H9 (cell line): ENCODE measurements at places on chromosomes 6 and 20.

GRCh38 chr20:11521476-11522365 is 396.0 kb upstream of the BTBD3 start:
- no peak for DNase-seq
- H3K36me3 ChIP-seq, result peaks cover 2% of the 10 kb centered on the region; the same call in 1 of the 3 replicates
- H3K27me3 ChIP-seq, result no peaks in the 10 kb centered on the region
- H3K4me3 ChIP-seq, result no peak overlapping the region
- no peaks in the 10 kb centered on the region for H3K4me1 ChIP-seq

DNA sequence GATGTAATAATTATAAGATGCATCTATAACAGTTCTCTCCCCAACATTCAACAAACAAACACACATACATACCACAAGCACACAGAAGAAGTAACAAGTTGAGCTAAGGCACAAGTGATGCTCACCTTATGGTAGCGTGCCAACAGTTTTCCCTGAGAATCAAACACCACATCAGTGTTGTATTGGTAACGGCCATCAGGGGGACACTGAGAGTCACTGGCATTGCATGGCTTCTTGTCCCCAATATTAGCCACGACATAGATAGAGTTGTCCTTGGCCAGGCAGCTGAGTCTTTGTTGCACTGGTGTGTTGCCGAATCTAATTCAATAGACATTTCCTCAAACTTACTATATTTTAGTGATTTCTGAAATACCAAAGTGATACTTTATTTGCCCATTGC is 14.8 kb upstream of the VNN1 start:
- H3K27me3 ChIP-seq, result no peaks in the 10 kb centered on the region

- peak overlapping the region; percentile 66 for H3K4me3 ChIP-seq
- H3K27ac ChIP-seq, result peak overlapping the region; percentile 13
- H3K27me3 ChIP-seq, result no peaks in the 10 kb centered on the region
- DNase-seq, result peak; percentile 78
These were observed 144.7 kb upstream of the ZNF217 start for GRCh38 chr20:53738039-53738944.

- DNase-seq, result peak; percentile 80
- H3K4me3 ChIP-seq, result 0 out of 2 replicates have a peak overlapping the region, but pooled peaks have one; percentile 7
- H3K36me3 ChIP-seq, result no peaks in the 10 kb centered on the region
- H3K27me3 ChIP-seq, result no peaks in the 10 kb centered on the region
- no peak overlapping the region for H3K27ac ChIP-seq
These were observed 55.0 kb downstream of the TRIM38 start for GRCh38 chr6:26017632-26017966.

DNA sequence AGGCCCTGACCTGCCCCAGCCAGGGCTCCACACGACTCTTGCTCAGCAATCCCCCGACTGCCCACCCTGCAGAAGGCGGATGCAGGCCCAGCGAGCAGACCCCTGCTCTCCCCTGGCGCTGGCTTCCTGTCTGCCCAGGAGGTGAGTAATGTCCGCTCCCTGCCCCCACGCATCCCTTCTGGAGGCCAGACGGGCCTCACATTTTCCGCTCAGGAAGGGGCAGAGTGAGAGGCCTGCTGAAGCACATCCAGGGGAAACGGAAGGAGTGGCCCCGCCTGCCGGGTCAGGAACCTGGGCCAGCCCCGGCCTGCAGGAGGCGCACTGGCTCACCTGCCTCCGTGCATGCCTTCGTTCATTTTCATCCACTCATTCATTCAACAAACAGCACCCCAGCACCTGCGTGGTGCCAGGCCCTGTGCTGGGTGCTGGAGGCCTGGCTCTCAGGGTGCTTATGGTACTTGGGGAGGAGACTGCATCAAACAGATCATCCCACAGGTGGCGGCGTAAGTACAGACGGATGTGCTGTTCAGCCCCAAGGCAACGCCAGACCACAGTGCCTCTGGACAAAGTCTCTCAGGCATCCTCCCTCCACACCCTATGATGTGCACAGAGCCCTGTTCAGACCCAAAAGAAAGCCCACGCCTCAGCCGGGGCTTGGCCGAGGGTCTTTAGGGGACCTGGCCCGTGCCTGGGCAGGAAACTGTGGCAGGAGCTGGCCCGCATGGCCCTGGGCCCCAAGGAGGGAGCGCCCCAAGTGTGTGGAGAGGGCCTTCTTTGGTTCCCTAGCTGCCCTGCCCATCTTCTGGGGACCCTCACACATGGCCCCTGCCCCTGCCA is 112.1 kb downstream of the ASXL1 start:
- H3K36me3 ChIP-seq, result peaks cover 22% of the 10 kb centered on the region
- H3K4me1 ChIP-seq, result no peaks in the 10 kb centered on the region; the same call in 1 of the 2 replicates
- no peak overlapping the region for H3K27ac ChIP-seq
- peak; percentile 85 for DNase-seq
- no peaks in the 10 kb centered on the region for H3K27me3 ChIP-seq

GRCh38 chr20:33119725-33120720 is 40.6 kb downstream of the BPIFB4 start:
- no peak overlapping the region for H3K27ac ChIP-seq
- DNase-seq, result no peak
- no peaks in the 10 kb centered on the region for H3K27me3 ChIP-seq
- H3K36me3 ChIP-seq, result peaks cover 4% of the 10 kb centered on the region; the same call in 1 of the 2 replicates
- no peaks in the 10 kb centered on the region for H3K4me1 ChIP-seq
- no peak overlapping the region for H3K4me3 ChIP-seq

GRCh38 chr20:48503166-48503815 is 324.5 kb downstream of the PREX1 start:
- no peak overlapping the region for H3K27ac ChIP-seq
- no peaks in the 10 kb centered on the region for H3K36me3 ChIP-seq
- no peak overlapping the region for H3K4me3 ChIP-seq
- no peaks in the 10 kb centered on the region for H3K27me3 ChIP-seq

DNA sequence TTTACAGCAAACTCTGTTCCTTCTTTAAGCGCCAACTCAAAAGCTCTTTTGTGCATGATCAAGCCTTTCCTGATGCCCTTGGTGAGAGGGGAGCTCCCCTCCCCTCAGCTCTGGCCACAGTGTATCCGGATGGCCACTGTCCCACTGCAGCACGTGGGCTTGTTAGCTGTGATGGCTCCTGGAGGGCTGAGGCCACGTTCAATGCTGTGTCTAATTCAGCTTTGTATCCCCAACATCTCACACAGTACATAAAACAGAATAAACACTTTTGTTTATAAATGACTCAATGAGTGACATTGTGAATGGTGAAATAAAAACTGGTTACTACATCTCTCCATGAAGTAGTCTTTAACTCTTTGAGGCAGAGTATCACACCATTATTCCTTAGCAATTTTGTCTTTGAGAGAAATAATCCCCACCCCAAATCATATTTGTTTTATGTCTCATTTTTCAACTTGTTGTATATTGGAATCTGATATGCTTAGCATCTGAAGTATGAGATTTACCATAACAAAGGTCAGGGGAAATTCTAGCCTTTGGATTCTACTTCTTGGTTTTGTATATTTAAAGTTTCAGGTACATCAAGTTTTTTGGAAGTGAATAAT is 44.5 kb downstream of the EDN1 start:
- H3K36me3 ChIP-seq, result peaks cover 2% of the 10 kb centered on the region
- no peaks in the 10 kb centered on the region; the same call in none of the 2 replicates for H3K4me1 ChIP-seq
- no peak overlapping the region for H3K4me3 ChIP-seq
- H3K27ac ChIP-seq, result no peak overlapping the region
- no peaks in the 10 kb centered on the region for H3K27me3 ChIP-seq
- no peak for DNase-seq

DNA sequence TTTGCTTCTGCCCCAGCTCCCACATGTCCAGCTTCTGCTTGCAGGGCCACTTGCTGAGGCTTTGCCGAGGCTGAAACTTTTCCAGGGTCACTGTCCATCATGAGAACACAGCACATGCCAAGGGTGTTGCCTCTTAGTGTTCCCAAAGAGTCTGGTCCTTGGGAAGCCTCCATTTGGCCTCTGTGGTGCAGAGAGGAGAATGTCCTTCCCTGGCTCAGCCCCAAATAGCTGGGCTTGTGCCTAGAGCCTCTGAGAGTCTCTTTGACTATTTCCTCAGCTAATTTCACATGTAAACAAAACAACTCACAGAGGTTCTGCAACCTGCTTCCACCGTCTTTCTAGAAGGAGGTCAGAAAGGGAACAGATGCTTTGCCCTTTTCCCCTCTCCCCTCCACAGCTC is 40.4 kb upstream of the RAB23 start:
- no peaks in the 10 kb centered on the region for H3K36me3 ChIP-seq
- DNase-seq, result no peak
- no peak overlapping the region for H3K27ac ChIP-seq
- H3K27me3 ChIP-seq, result no peaks in the 10 kb centered on the region
- H3K4me1 ChIP-seq, result no peaks in the 10 kb centered on the region
- H3K4me3 ChIP-seq, result no peak overlapping the region

DNA sequence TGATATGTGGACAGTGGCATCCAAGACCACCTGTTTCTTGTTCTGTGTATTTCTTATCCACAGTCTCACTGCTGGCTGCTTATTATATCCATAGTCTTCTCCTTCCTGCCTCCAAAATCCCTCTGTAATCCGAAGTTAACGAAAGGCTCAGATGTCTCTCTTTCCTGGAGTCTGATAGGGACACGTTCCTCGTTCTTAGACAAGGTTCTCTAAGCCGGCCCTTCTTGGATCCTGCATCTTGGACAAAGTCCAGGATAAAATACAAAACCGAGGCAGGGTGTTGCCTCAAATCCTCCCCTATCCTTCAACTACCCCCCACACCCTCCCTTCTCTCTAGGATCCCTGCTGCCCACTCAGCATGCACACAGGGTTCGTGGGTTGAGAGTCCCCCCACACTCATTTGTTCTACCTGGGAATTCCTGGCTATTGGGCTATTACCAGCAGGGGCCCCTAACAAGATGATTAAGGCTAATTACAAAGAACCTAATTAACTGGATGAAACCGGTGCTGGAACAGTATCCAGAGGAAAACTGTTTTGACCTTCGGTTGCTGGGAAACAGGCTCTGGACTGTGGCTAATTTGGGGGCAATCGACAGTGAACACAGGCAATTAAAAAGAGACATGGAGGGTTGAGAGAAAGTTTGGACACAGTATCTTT is 32.7 kb upstream of the MRPS10 start:
- no peaks in the 10 kb centered on the region for H3K4me1 ChIP-seq
- H3K27ac ChIP-seq, result no peak overlapping the region
- H3K36me3 ChIP-seq, result peaks cover 43% of the 10 kb centered on the region; the same call in 2 of the 3 replicates
- no peak overlapping the region for H3K4me3 ChIP-seq
- no peak for DNase-seq
- H3K27me3 ChIP-seq, result no peaks in the 10 kb centered on the region

GRCh38 chr6:106446983-106447382 is 86.5 kb downstream of the CRYBG1 start:
- H3K27ac ChIP-seq, result no peak overlapping the region
- no peak overlapping the region for H3K4me3 ChIP-seq
- H3K27me3 ChIP-seq, result no peaks in the 10 kb centered on the region
- H3K36me3 ChIP-seq, result no peaks in the 10 kb centered on the region
- H3K4me1 ChIP-seq, result no peaks in the 10 kb centered on the region

GRCh38 chr6:90715093-90715655 is 128.3 kb upstream of the MAP3K7 start:
- no peaks in the 10 kb centered on the region for H3K36me3 ChIP-seq
- no peak overlapping the region for H3K4me3 ChIP-seq
- no peaks in the 10 kb centered on the region for H3K27me3 ChIP-seq
- no peaks in the 10 kb centered on the region for H3K4me1 ChIP-seq
- no peak for DNase-seq

DNA sequence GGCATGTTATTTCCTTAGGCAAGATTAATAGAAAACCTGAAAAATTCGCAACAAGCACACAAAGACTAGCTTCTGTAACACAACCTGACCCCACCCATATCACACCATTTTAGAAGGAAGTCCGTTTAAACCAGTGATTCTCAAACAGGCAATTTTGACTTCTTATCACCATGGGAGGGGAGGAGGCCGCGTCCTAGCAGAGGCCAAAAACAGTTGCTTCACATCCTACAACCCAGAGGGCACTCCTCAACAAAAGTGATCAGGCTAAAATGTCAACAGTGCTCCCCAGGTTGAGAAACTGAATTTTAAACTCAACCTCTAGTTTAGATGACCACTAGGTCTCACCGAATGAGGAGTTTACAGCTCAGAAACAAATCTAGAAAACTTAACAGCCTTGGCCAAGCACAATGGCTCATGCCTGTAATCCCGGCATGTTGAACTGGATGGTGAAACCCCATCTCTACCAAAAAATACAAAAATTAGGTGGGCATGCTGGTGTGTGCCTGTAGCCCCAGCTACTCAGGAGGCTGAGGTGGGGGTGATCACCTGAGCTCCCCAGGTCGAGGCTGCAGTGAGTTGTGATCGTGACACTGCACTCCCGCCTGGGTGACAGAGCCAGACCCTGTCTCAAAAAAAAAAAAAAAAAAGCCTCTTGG is 3.4 kb downstream of the SNX5 start:
- no peak overlapping the region for H3K27ac ChIP-seq
- H3K4me1 ChIP-seq, result peaks cover 6% of the 10 kb centered on the region; the same call in 1 of the 2 replicates
- peak overlapping the region; percentile 84 for H3K4me3 ChIP-seq
- H3K27me3 ChIP-seq, result no peaks in the 10 kb centered on the region

- no peak for DNase-seq
- no peaks in the 10 kb centered on the region for H3K4me1 ChIP-seq
- H3K4me3 ChIP-seq, result no peak overlapping the region
- no peak overlapping the region for H3K27ac ChIP-seq
- no peaks in the 10 kb centered on the region for H3K36me3 ChIP-seq
These were observed 39.8 kb downstream of the HIVEP1 start for GRCh38 chr6:12051861-12052368.

GRCh38 chr20:20130399-20130798 is 78.1 kb downstream of the CFAP61 start:
- peaks cover 32% of the 10 kb centered on the region for H3K36me3 ChIP-seq
- H3K4me3 ChIP-seq, result no peak overlapping the region
- no peak overlapping the region for H3K27ac ChIP-seq
- H3K4me1 ChIP-seq, result no peaks in the 10 kb centered on the region
- no peaks in the 10 kb centered on the region for H3K27me3 ChIP-seq

- H3K27me3 ChIP-seq, result no peaks in the 10 kb centered on the region
- no peak overlapping the region for H3K4me3 ChIP-seq
- H3K4me1 ChIP-seq, result no peaks in the 10 kb centered on the region
- no peak overlapping the region for H3K27ac ChIP-seq
- DNase-seq, result no peak
These were observed 207.8 kb downstream of the KHDC1L start for GRCh38 chr6:73017476-73017875.

DNA sequence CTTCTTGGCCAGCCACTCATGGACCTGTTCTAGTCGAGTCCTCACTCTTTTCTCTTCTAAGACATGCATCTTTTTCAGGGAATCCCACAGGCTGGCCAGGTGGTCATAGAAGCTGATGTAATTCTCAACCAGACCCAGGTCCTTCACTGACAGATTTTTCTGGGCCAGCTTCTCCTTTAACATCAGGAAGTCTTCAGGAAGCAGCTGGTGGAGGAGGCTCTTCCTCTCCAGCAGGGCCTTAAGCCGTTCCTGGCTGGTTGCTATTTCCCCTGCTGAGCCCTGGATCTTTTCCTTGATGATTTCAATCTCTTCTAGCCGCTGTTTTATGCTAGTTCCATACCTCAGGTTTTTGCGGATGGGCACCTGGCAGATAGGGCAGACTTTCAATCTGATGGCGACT is 28.6 kb downstream of the DDX27 start:
- no peak overlapping the region for H3K4me3 ChIP-seq
- no peaks in the 10 kb centered on the region for H3K27me3 ChIP-seq
- H3K27ac ChIP-seq, result no peak overlapping the region
- peaks cover 52% of the 10 kb centered on the region for H3K36me3 ChIP-seq
- no peaks in the 10 kb centered on the region for H3K4me1 ChIP-seq
- no peak for DNase-seq
